ENCODE measurements at places on chromosomes 7 and 10. TPM values are rescaled to one million over a fixed set of nuclear protein-coding genes. Genes with fewer than 3 reads are reported as not detected.
A peak's percentile ranks its signal among the peaks of the same experiment; 100 is the strongest.

- no peak for DNase-seq
Observed at GRCh38 chr10:127151981-127152699, 44.3 kb downstream of the INSYN2A start.

The SPDYE8 gene
- total RNA-seq: not detected

- no peak for DNase-seq
Observed at GRCh38 chr7:127460077-127460476, 67.6 kb upstream of the ZNF800 start.

The NSUN5 gene
- total RNA-seq: 25.8 TPM

- no peak for DNase-seq
Observed at GRCh38 chr7:46387646-46388045, 466.6 kb upstream of the IGFBP3 start.

DNA sequence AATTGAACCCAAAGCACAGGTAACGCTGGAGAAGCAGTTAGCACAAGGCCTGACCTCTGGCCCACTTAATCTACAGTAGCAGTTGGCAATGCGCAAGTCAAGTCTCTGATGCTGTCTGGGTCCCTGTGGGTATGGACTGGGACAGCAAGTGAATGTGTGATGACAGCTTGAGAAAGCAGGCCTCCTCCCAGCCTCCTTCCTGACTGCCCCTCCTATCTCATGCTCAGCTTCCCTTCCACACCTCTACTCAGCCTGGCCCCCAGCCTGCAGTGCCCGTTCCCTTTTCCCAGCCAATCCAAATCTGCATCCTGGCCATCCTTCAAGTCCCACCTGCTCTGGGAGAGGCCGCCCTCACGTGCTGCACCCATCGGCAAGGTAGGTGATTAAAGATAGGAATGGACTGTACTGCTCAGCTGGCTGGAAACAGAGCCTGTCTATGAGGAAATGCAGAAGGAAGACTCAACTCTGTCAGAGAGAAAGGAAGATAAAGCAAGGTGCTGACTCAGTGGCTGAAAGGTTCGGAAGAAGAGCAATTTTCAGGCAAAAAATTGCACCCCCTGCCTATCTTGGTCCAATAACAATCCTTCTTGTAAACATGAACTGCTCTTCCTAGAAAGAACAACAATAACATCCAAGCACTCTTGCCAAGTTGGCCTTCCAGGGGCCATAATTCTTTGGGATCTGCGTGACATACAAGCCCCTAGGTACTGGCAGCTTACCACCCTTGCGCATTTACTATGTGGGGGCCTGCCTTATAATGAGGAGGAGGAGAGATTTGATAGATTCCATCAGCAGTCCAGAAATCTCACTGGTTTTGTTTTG lies 16.6 kb upstream of the FGFR2 start:
- DNase-seq: no peak

DNA sequence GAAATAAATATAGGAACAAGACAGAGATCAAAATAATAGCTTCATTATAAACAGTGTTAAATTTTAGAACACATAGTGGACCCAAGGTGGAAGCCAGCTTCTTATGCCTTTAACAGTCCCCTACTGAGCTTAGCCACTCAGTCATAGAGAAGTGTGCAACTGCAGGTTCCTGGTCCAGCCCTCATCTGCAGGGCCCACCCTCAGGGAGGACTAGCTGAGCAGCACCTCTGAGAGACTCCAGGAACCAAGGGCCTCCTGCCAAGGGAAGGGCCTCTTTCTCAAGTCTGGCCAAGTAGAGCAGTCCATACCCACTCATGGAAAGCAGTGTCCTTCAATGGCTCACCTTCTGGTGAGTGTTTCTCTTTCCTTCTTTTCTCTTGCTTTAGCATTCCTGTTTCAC lies 173.7 kb upstream of the PRPS1L1 start:
- DNase-seq: no peak

- no peak for DNase-seq
Observed at GRCh38 chr10:116763440-116763839, 21.1 kb upstream of the HSPA12A start.

GRCh38 chr10:114095559-114096337 lies 52.1 kb downstream of the ADRB1 start:
- no peak for DNase-seq

The CPXM2 gene
- total RNA-seq: 18.1 TPM

DNA sequence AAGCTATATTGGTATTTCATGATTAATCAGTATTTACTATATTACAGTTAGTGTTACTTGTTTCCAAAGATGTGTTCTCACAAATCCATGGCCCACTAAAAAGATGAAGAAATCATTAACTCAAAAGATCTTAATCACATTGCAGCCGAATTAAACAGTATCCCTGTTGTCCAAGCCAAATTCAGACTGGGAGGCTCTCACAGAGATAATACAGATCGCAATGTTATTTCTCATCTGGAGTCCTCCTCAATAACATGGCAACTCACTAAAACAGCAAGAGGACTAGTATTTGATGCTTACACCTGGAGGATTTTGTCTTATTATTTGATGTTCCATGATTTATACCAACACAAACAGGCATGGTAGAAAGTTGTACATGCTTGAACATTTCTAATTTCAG lies 23.4 kb downstream of the CYP51A1 start:
- no peak for DNase-seq

The GPR158 gene
- 0.22 TPM for total RNA-seq

DNA sequence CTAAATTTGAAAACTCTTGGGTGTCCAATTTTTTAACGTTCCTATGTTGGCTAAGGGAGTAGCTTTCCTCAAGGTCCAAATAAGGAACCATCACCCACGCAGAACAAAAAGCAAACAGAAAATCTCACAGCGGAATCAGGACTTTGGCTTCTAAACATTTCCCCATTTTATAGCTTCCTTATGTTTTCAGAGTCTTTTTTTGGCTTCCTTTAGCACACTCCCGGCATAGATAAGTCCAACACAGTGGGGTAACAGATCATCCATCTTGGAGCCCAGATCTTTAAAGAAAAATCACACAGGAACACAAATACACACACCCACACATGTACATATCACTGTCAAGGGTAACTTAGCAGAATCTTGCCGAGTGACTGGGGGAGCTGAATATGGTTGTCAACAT lies 4.2 kb upstream of the TCF7L2 start:
- no peak for DNase-seq

The IQUB gene
- total RNA-seq: 6.9 TPM

The EN2 gene
- 0.13 TPM for total RNA-seq

GRCh38 chr10:60960031-60960430 lies 16.0 kb upstream of the RHOBTB1 start:
- no peak for DNase-seq

The PPP1R3A gene
- total RNA-seq: not detected

GRCh38 chr7:55120501-55121198 lies 101.8 kb downstream of the EGFR start:
- DNase-seq: no peak

GRCh38 chr7:98935811-98936210 lies 57.5 kb downstream of the TRRAP start:
- no peak for DNase-seq

The ERVW-1 gene
- total RNA-seq: not detected

- DNase-seq: peak; percentile 81
Observed at GRCh38 chr10:14536241-14537213, 205.8 kb upstream of the FRMD4A start.

Data from kidney (tissue), 22 donors.